ENCODE measurements at places on chromosomes 6 and 20.

GRCh38 chr20:62472138-62472940, 3.5 kb downstream of the GATA5 start:
- ATAC-seq, result no peak

DNA sequence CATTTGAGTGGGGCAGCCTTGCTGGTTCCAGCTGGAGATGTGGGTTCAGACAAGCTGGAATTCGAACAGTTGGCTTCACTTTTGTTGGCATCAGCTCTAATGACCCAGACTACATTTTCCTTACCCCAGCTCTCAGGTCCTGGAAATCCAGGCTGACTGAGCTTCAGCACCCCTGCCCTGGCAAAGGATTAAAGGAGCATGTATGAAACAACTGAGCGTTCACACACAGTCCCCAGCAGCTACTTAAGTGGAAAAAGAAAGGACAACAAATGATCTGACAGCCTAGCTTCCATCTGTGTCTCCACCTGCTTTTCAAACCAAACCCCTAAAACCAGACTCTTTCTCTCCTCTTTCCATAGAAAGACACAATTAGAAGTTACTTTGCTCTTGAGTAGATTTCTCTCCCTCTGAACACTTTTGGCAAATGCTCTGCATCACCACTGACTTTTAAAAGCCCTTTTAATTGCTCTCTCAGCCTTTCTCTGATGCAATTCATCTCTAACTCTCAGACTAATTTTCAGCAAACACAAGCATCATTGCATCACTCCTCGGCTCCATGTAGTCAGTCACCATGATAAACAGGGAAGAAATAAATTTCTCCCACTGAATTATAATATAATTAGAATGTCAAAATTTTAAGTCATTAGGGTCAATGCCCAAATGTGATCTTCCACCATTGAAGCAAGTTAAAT, 28.1 kb downstream of the ROS1 start:
- no peak for ATAC-seq

DNA sequence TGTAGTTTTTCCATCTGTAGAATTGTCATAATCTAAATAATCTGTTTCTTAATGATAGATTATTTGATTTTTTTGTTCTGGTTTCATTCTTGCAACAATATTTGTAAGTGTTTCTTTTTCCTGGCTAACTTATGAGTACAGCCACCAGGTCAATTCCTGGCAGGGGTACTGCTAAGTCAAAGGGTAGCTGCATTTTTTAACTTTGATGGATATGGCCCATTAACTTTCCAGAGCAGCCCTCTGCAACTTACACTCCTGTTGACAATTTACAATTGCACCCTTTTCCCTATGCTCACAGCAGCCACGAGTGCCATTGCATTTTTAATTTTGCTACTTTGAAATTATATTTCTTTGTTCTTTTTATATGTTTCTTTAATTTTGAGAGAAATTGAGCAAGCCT, 209.3 kb upstream of the CST7 start:
- no peak for ATAC-seq

DNA sequence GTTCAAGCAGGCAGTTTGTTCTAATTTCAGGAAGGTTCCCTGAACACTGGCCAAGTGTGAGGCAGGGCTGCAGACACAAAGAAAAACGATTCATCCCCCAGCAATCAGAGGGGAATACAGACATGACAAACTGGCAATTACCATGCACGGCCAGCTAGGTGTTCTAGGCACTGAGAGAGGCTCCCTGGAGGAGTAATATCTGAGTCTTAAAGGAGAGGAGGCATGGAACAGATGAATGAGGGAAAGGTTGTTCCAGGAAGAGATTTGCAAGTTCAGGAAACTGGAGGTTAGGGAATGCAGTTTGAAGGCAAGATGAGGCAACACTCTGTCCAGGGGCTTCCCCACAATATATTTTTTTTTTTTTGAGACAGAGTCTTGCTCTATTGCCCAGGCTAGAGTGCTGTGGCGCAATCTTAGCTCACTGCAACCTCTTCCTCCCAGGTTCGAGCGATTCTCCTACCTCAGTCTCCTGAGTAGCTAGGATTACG, 11.1 kb downstream of the RRAGD start:
- ATAC-seq, result peak; percentile 72

DNA sequence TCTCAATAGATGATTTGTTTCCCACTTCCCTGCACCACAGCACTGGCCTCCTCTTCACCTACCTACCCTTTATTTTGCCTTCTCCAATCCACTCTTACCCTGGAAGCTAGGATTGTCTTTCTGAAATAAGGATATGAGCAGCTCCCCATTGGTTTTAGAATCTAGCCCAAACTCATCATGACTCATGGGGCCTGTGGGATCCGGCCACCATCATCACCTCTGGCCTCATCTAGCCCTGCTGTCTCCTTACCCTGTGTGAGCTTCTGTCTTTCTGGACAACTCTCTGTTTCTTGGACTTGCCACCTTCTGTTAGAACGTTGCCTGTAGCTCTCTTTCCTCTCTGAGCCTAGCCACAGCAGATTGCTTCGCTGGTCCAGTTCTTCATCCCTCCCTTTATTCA, 277.1 kb downstream of the PAX1 start:
- no peak for ATAC-seq

GRCh38 chr6:40343877-40344565, 243.1 kb downstream of the LRFN2 start:
- no peak for ATAC-seq
